Endodermal cell (in vitro differentiated cells): ENCODE measurements at places on chromosomes 1 and 21. TPM values are rescaled to one million over a fixed set of nuclear protein-coding genes. Genes with fewer than 3 reads are reported as not detected.

GRCh38 chr1:117030271-117030877, 28.8 kb downstream of the CD101 start:
- DNase-seq, result no peak

- no peak for DNase-seq
These were observed 44.7 kb upstream of the VAV3 start for GRCh38 chr1:108009603-108010195.

DNA sequence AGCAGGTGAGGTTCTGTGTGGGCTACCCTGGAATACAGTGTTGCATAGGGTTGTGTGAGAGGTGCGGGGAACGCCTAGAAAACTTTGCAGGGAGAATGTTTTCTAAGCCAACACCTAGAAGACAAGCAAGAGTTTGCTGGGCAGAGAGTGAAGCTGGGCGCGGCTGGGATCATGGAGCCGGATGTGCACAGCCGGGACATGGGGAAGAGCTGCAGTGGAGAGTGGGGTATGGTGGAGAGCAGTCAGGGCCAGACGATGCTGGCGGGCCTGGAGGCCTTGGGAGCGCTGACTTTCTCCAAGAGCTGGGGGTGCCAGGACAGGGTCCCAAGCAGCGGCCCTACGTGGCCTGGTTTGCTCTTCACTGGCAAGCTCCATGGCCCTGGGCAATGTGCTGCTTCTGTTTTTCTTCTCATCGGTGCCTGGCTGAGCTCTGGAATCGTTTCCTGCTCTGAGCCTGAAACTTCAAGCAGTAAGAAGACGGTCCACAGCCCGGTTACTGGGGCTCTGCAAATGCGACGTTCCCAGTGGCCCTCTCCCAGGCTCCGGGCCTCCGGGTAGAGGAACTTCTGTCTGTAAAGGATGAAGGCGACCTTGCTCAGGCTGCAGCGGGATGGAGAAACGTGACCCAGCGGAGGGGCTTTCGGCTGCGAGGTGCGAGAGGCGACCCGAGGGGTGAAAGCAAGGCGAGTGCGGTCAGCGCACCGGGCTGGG, 51.9 kb upstream of the CD34 start:
- DNase-seq, result no peak

GRCh38 chr1:33433509-33434362, 2.8 kb upstream of the PHC2 start:
- no peak for DNase-seq

DNA sequence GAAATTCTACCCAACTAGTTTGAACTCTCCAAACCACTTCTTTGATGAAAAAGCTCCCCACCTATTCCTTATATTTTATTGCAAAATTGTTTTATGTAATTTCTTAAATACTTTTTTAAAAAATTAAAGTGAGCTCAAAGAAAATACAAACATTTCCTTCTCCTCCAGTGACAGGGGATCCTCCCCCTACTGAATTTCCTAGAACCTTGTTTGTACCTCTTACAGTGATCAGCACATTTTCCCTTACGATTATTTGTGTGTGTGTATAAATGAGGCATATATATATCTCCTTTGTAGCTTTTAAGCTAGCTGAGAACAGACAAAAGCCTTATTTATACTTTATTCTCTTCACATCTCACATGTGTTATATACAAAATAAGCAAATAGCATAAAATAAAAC, 44.4 kb downstream of the VAV3 start:
- DNase-seq, result no peak

DNA sequence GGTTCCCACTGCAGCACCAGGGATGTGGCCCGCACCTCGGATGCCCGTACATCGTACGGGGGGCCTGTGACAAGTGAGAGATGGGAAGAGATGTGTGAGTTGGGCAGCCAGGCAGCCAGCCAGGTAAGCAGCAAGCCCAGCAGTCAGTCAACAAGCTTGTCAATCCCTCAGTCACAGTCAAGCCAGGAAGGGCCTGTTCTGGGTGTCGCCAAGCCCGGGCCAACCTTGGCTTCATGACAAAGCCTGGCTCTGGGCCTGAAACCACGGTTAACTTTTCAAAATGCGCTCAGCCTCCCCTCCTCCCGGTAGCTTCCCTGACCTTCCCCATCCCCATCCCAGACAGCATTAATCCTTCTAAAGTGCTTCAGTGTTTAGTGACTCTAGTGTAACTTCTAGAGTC, 31.8 kb downstream of the MYOM3 start:
- no peak for DNase-seq

The RGS8 gene
- total RNA-seq, result 25.0 and 28.4 TPM in 2 replicates

The ATP1A4 gene
- 0.55 and 0.66 TPM in 2 replicates for total RNA-seq

The NCF2 gene
- not detected in 3 replicates for total RNA-seq
